ENCODE measurements at places on chromosomes 13 and 19.

DNA sequence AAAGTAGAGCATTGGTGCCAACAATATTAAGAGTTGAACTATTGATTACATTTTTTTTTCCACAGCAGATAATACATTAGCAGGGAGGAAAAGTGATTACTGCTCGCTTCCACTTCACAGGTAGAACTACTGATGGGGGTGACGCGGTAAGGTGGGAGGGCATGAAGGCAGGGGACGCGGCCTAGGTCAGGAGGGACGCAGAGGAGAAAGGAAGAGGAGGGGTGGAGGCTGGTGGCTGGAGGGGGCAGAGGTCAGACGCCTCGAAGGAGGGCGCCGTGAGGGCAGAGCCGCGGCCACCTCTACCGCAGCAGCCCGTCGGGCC, 287 bp upstream of the B3GLCT start:
- DNase-seq, result no peak

DNA sequence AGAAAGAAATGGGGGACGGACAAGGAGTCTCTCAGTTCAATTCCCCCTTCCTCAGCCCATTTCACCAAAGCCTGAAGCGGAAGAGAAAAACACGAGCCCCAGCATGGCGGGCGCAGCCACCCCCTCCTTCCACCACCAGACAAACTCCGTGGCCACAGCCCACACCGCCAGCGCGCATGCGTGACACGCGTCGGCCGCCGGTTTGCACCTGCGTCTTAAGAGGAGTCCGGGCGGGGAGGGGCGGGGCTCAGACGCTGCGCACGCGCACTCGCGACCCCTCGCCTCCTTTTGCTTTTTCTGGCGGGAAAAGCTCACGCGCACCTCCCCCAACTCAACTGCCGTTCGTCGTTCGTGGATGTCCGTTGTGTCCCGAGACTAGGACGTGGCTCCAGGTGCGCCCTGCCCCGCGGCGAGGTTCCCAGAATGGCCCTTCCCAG, at the start of gene KASH5:
KASH5 (plus strand) TSS at position 314 of the 437 bp plus-strand sequence. CDS start 2,635 bp downstream, outside the sequence.
- peak; percentile 82 for DNase-seq

DNA sequence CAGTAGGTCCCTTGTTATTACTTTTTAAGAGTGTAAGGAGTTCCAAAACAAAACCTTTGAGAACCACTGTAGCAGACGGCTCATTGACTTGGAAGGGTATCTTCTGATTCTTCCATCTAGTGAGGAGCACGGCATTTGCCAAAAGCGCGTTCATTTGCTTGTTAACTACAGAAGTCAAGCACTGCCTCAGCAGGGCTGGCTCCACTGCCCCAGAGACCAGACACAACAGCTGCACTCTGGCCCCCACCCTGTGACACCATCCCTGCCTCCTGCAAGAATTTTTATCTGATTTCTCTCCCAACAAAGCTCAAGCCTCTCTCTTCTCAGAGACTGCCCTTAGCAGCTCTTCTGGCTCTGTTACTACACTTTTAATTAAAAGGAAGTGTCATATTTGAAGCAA, 20.7 kb upstream of the XPO4 start:
- DNase-seq, result no peak

GRCh38 chr13:41465241-41465847, 8.0 kb downstream of the RGCC start:
- DNase-seq, result peak; percentile 77

- DNase-seq, result no peak
Measured at GRCh38 chr13:113756441-113757097, 2.5 kb upstream of the TMEM255B start.

GRCh38 chr13:31485183-31485582, 254.1 kb upstream of the RXFP2 start:
- DNase-seq, result no peak

GRCh38 chr19:47096721-47097120, 16.9 kb downstream of the ZC3H4 start:
- DNase-seq, result no peak

GRCh38 chr13:112837371-112838037, 131.5 kb upstream of the MCF2L start:
- DNase-seq, result no peak

DNA sequence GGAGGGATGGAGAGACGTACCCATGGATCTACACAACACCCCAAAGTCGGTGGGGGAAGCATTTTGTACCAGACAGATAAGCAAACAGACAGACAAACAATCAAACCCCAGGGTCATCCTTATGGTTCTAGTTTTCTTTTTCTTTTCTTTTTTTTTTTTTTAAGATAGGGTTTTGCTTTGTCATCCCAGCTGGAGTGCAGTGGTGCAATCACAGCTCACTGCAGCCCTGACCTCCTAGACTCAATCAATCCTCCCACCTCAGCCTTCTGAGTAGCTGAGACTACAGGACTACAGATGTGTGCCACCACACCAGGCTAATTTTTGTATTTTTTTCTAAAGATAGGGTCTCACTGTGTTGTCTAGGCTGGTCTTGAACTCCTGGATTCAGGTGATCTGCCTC, 17.9 kb upstream of the FBL start:
- no peak for DNase-seq

DNA sequence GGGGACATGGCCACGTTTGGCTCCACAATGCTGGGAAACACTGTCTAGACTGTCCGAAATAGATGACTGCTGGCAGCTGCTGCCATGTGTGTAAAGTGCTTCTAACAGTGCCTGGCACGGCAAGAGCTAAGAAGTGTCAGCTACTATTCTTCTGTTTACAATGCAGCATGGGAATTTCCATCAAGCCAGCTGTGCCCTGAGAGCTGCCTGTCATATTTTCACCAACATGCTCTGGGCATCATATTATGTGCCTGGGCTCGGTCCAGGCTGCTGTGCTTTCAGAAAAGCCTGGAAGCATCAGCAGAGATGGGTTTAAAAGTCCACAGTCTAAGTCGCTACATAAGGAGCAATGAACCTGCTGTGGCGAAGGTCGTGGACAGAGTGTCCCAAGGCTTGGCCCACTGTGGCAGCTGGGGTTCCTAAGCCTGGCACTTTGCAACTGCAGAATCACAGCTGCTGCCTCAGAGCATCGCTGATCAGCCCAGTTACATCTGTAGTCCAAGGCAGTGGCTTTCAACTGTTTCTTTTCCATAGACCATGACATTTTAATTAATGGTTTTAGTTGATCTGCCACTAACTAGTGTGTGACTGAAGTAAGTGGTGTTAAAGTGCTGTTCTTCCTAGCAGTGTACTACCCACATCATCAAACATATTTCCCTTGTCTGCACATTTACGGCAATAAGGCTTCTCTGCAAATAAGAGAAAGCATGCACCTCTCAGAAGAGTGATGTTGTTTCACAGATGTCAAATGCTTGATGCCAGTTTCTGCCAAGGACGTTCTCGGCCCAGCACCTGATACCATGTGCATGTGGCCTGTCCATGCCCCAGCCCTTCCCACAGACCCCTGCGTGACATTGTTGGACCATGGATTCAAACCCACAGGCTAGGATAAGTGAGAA, 95.7 kb upstream of the C1QTNF9B start:
- no peak for DNase-seq

DNA sequence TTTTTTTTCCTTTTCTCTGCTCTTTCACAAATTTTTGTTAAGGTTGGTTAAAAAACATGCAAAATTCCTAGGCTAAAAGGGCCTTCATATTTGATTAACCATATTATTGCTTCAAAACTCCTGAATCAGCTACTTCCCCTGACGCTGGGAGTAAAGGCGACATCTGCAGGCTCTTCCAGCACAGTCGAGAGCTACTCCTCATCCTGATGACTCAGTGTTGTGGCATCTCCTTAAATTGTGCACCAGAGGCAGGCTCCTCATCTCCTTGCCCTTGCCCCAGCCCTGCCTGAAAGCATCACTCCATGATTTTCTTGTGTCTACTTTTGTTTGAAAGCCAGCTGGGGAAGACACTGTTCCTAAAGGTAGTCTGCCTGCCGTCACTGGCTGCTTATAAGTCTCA, 24.5 kb upstream of the SOX1 start:
- DNase-seq, result no peak

- no peak for DNase-seq
Measured at GRCh38 chr13:42525035-42525504, 48.9 kb upstream of the TNFSF11 start.

GRCh38 chr13:105971312-105971711, 564.1 kb downstream of the EFNB2 start:
- DNase-seq, result no peak

- no peak for DNase-seq
Measured at GRCh38 chr19:45098521-45099466, 5.8 kb downstream of the PPP1R37 start.

GRCh38 chr13:83980331-83980730, 98.1 kb upstream of the SLITRK1 start:
- no peak for DNase-seq

GRCh38 chr13:27171244-27171826, at the start of gene USP12:
TSS of gene USP12 (minus strand) at chr13:27171811. CDS start at chr13:27171639, 172 bp downstream.
- DNase-seq, result no peak

DNA sequence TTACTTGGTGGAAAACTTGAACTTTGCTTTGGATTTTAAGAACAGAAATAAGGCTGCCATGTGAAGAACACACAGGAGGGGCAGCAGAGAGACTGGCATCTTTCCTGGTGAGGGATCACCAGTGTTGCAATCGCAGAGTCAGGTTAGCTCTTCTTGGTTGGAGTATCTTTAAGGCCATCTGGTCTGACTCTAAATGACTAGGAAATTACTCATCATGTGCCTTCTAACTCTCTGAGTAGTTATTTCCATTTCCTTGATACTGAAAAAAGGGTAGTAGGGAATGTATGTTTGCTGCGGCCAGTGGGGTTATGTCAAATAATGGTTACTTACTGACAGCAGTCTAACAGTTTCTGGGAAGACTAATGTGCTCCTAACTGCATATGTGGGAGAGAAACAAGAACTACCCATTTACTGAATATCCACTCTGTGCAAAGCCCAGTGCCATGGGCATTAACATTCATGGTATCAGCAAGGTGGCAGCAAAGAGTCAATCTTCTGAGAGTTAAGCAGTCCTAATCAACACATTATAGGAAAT, 122.1 kb downstream of the COG6 start:
- no peak for DNase-seq

DNA sequence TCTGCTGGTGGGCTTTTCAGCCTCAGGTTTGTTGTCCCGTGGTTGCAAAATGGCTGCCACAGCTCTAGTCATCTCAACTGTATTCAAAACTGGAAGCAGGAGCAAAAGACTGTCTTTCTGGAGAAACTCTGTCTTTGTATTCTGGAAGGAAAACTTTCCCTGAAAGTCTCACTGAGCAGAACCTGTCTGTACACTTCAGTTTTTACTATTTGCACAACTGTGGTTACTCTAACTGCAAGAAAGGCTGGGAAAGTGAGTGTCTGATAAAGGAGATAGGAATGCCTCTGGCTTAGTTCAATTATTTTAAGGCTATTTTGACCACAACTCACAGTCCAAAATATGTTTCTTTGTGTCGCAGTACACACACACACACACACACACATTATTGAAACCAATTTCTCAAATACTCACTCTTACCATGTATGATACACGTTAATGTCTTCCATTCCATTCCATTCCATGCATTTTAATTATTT, 49.7 kb upstream of the EHD2 start:
- no peak for DNase-seq

DNA sequence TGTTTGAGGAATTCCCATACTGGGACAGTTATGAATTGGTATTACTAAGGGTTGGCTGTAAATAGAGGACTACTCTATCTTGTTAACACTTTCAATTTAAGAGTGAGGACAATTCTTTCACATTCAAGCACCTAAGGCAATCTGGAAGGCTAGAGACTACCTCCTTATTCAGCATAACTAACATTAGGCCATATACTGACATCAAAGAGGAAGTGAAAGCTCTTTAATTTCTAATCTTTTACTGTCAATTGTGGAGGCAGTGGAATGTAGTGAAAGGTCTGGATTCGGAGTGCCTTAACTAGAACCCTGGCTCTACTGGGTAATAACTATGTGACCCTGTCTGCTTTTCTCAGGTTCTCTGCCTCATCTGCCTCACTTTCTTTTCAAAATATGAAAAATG, 134.0 kb downstream of the UFM1 start:
- no peak for DNase-seq

- DNase-seq, result no peak
Measured at GRCh38 chr19:7120499-7120898, 51.0 kb downstream of the ZNF557 start.

DNA sequence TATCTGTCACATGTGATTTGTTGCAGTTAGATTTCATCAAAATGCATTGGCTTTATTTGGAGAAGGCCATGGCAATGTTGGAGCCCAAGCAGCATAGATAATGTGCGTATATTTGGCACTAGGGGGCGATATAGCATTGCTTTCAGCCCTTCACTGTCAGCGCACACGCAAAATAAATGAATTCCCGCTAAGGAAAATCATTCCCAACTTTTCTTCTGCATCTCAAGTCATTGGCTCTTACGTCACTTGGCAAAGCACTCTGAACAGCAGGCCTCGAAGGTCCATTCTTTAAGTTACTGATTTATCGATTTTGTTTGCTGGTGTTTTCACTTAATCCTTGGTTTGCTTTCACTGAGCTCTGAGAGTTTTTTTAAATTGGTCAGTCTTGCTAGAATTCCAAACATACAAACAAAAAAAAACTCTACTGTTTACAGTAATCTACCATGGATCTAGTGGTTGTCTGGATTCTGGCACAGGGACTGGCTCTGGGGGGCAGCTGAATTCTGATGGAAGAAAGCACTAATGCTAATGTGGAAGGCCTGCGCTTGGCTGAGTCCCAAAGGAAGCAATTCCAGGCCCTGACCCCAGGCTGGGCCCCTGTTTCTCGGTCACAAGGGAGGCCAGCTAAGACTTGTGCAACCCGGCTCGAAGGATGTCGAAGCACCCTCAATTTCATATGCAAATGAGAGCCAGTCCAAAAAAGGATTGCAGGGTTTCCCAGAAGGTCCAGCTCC, 97.7 kb upstream of the IPO5 start:
- no peak for DNase-seq

DNA sequence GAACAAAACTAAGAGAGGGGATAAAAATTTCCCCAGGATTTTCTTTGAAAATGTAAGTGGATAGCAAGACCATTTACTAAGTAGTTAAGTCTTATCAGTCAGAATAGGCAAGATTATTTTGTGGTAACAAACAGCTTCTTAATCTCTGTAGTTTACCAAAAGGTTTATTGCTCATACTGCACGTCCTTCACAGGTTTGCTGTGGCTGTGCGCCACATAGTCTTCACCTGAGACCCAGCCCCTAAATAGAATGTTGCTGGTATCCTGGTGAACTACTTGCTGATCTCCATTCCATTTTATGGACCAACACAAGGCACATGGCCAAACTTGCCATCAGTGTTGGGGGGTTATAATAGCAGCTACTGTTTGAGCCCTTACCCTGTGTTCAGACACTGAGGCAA, 44.6 kb downstream of the FNDC3A start:
- no peak for DNase-seq

GRCh38 chr13:65336916-65337315, 1893.2 kb downstream of the PCDH9 start:
- DNase-seq, result no peak

Data from stimulated activated CD8-positive, alpha-beta memory T cell treated with anti-CD3 and anti-CD28 coated beads, Interleukin-12 subunit alpha, Interleukin-12 subunit beta, amount 100 ng/mL, for 1 hour (primary cell).